Fibroblast of skin of left biceps (primary cell): ENCODE measurements at places on chromosomes 16 and 17.

- DNase-seq = peak; percentile 21
Observed at GRCh38 chr16:69804297-69804696, 42.2 kb downstream of the WWP2 start.

DNA sequence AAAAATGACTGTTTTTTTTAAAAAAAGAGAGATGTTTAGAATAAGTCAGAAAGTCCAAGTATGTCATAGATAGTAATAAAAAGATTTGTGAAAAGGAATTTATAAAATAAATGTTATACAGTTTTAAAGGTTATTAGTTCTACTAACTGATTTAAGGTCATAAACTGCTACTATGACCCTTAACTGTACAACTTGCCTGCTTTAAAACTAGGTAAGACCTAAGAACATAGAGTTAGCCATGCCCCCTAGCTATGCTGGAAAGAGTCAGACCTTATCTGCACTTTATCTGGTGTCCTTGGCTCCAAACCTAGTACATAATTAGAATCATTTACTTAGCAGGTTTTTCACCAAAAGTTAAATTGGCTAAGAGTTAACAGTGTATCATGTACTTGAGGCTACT is 23.5 kb upstream of the SLC6A2 start:
- no peak for DNase-seq

DNA sequence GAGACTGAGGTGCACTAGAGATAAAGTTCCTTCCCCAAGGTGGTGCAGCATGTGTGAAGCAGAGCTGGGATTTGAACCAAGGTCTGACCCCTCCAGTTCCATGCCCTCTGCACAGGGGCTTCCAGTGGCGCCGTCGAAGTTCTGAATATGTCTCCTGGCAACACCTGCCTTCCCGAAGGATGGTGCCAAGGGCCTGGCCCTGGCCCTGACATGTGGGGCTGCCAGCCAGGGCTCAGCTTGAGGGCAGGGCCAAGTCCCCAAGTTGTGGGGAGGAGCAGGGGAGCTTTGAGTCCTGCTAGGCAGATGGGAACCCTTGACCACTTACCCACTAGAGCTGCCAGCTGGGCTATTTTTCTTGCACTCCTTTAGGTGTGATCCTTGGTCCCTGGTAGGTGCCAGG is 56.4 kb downstream of the NKD1 start:
- DNase-seq = no peak

DNA sequence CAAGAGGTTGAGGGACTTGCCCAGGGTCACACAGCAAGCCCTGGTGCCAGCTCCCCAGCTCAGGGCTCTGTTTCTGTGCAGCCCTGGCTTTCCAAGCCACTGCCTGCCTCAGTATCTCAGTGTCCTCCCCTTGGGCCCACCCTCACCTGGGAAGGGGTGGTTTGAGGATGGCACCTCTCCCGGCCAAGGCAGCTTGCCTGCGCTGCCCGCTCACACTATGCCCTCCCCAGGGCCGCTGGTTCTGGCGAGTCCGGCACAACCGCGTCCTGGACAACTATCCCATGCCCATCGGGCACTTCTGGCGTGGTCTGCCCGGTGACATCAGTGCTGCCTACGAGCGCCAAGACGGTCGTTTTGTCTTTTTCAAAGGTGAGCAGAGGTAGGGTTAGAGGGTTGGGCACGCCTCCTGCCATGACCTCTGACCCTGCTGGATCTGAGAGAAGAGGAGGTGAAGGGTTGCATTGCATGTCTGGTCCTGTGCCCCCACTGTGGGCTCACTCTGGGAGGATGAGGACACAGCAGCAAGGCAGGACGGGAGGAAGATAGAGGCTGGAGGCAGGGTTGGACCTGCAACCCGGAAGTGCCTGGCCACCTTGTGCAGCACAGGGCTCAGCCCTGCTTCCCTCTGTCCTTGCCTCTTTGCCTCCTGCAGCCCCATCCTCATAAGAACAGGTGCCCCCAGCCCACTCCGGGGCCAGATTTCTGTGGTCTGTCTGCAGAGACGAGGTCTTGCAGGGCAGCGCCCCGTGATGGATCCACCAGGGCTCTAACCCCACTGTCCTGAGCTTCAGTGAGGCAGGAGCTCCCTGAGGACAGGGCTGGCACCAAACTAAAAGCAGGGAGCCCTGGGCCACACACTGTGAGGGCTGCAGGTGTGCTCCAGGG is 16.7 kb downstream of the MMP15 start:
- no peak for DNase-seq

DNA sequence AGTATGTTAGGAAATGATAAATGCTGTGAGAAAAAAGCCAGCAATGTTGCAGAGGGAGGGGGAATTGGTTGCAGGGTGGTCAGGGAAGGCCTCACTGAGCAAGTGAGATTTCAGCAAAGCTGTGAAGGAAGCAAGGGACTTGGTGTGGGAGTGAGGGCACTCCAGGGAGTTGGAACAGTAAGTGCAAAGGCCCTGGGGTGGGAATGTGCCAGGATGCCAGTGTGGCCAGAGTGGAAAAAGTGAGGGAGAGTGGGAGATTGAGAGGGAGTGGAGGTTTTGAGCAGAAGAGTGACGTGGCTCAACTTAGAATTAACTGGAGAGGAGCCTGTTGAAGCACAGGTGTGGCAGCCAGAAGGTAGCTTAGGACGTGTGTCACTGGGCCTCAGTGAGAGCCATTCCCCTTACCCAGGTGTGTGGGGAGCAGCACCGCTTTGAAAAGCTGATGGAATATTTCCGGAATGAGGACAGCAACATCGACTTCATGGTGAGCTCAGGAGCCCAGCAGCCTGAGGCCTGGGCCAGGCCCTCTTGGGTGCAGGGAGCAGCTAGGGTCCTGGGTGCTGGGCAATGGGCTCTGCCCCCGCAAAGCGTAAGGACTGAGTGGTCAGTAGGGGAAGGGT is 16.6 kb downstream of the FMNL1 start:
- DNase-seq = no peak

GRCh38 chr16:49458243-49458642 is 84.6 kb downstream of the C16orf78 start:
- no peak for DNase-seq

DNA sequence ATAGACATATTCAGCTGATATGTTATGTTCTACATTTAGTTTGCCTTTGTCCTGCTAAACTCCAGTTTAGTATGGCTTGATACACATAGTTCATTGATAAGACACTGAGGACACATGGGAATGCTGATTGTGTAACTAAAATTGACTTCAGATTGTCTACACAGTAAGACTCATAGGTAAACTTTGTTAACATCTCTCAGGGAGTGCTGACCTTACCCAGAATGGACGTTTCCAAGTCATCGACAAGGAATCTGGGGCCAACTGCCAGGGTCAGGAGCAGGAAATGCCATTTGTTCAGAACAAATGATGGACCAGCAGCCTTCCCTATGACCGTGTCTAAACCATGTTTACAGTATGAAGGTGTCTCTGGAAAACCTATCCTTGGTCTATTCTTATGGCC is 58.7 kb downstream of the DYNLRB2 start:
- DNase-seq = no peak

DNA sequence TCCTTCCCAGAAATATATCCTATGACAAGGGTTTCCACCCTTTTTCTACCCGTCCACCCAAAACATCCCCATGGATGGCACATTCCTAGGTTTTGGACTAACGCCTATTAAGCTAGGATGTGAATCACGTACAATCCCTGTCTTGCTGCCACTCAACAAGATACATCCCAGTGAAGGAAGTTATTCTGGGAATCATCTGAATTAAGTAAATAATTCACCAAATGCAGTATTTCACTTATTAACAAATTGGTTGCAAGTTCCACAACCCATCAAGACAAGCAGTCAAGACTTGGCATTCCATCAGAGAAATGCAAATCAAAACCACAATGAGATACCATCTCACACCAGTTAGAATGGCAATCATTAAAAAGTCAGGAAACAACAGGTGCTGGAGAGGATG is 32.1 kb downstream of the ASPA start:
- DNase-seq = no peak

GRCh38 chr17:57375040-57375769 is 118.9 kb downstream of the MSI2 start:
- DNase-seq = no peak

DNA sequence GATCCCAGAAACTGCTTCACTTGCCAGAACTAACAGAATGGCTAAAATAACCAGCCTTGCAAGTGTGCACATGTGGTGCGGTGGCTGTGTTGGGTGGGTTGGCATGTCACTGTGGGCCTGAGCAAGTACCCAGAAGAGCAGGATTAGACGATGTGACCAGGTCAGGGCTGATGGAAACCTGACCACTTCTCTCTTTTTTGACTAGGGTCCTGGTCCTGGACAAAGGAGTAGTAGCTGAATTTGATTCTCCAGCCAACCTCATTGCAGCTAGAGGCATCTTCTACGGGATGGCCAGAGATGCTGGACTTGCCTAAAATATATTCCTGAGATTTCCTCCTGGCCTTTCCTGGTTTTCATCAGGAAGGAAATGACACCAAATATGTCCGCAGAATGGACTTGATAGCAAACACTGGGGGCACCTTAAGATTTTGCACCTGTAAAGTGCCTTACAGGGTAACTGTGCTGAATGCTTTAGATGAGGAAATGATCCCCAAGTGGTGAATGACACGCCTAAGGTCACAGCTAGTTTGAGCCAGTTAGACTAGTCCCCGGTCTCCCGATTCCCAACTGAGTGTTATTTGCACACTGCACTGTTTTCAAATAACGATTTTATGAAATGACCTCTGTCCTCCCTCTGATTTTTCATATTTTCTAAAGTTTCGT is 16.7 kb downstream of the ANKRD40 start:
- DNase-seq = no peak

- DNase-seq = no peak
Observed at GRCh38 chr16:9308356-9308801, 216.9 kb downstream of the HAPSTR1 start.

DNA sequence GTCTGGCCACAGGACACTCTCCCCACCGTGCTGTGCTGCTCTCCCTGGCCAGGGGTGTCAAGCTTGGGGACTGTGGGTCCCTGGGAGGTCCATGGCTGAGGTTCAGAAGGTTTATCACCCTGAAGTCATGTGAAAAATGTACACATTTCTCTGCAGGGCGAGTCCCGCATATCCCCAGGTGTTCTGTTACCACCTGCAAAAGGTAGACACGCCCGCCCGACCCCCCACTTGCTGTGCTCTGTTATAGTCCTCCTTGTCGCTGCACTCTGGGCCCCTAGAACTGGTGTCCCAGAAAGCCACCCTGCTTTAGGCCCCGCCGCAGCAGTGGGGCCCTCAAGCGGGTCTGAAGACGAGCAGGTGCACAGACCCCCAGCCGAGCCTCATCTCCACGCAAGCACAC is 11.8 kb downstream of the JPT2 start:
- no peak for DNase-seq

DNA sequence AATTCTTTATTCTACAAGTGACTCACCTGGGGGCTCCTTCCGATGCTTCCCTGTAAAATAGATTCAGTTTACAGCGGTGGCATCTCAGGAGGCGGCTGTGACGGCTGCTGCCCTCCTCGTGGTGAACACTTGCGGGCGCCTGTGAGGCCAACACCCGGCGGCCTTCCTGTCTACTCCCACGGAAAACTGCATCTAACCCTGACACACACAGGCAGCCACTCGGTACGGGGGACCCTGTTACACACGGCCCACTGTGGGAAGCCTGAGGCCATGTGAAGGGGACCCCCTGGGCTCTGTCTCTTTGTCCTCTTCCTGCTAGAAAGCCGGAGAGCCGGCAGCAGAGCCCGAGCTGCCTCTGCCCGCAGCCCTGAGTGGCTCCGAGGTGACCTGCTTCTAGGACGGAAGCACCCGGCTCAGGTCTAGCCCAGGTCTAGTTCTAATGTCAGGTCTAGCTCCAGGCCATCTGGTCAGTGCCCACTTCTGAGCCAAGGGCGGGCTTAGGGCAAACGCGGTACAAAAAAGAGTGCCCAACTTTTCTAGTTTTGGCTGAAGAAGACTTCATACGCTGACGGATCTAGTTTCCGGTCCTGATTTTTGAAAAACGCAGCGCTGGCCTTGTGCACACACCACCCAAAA is 159.4 kb downstream of the ENGASE start:
- DNase-seq = no peak

DNA sequence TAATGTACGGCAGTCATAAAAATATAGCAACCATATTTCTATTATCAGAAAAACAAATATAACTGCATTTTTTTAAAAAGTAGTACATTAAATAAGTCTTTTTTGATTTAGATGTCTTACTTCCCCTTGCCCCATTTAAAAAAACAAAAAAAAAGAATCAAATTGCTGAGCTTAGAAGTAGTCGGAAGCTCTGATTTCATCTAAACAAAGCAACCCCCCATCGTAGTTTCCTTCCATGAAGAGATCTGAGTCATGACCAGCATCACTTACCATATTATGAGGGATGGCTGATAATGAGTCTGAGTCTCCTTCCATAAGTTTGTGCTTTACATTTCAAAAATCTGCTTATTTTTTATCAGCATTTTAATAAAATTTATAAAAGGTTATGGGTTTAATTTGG is 86.2 kb downstream of the ITFG1 start:
- DNase-seq = no peak

DNA sequence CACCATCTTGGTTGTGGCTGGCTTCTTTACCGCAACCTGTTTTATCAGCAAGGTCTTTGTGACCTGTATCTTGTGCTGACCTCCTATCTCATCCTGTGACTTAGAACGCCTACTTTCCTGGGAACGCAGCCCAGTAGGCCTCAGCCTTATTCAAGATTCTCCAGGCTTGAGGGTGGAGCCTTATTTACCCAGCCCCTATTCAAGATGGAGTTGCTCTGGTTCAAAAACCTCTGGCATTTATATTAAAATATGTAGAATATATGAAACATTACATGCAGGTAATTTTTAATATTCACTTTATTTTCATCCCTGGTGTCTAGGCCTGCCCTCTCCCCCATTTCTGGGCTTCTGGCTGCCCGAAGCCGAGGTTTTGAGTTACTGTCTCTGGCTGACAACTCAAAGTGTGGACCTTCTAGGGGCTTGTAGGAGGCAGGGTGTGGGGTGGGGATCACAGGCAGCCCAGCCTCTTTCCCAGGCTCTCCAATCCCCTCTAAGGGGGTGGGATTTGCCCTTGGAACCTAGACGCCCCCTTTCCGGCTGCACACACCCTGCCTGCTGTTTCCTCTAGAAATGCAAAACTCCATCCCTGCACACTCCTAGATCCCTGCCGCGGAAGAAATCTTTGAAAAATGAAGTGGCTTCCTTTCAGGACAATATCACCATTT is 152.0 kb downstream of the KCNJ12 start:
- no peak for DNase-seq
